ENCODE measurements at places on chromosomes 5 and 9.

DNA sequence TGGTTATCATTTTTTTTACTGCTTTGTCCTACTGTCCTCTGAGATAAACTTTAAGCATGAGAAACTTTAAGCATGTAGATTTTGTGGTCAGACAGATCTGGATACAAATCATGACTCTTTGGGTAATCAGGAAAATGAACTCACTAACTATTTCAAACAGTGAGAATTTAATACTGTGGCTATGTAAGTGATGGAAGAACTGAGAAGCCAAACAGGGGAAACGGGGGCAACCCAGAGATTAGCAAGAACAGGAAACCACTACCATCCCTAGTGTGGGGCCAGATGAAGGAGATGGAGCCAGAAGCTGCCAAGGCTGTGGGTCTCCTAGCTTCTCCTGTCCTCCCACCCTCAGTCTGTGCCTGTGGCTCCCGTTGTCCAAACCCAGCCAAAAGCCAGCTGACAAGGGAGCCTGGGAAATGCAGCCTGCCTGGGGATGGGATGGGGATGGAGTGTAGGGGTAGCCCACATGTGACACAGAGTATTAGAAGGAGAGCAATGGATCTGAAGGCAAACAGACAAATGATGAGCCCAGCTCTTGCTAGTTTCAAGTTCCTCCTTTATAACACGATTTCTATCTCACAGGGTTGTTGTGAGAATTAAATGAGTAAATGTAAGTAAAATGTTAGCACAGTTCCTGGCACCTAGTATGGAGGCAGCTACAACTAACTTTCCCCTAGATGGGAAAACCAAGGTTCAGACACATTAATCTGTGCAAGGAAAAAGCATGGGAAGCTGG lies 27.7 kb upstream of the CDC23 start:
- DNase-seq = no peak
- H3K4me3 ChIP-seq = no peak overlapping the region
- no peaks in the 10 kb centered on the region for H3K36me3 ChIP-seq

- no peak for DNase-seq
- no peak overlapping the region for H3K4me3 ChIP-seq
- H3K27ac ChIP-seq = no peak overlapping the region
- no peaks in the 10 kb centered on the region for H3K36me3 ChIP-seq
- H3K4me1 ChIP-seq = no peaks in the 10 kb centered on the region
- H3K27me3 ChIP-seq = no peaks in the 10 kb centered on the region
Observed at GRCh38 chr5:92944903-92945604, 636.0 kb downstream of the NR2F1-AS1 start.

- H3K27me3 ChIP-seq = no peaks in the 10 kb centered on the region
- no peak for DNase-seq
- no peaks in the 10 kb centered on the region for H3K4me1 ChIP-seq
- H3K4me3 ChIP-seq = no peak overlapping the region
Observed at GRCh38 chr9:130299785-130300615, 34.4 kb downstream of the HMCN2 start.

DNA sequence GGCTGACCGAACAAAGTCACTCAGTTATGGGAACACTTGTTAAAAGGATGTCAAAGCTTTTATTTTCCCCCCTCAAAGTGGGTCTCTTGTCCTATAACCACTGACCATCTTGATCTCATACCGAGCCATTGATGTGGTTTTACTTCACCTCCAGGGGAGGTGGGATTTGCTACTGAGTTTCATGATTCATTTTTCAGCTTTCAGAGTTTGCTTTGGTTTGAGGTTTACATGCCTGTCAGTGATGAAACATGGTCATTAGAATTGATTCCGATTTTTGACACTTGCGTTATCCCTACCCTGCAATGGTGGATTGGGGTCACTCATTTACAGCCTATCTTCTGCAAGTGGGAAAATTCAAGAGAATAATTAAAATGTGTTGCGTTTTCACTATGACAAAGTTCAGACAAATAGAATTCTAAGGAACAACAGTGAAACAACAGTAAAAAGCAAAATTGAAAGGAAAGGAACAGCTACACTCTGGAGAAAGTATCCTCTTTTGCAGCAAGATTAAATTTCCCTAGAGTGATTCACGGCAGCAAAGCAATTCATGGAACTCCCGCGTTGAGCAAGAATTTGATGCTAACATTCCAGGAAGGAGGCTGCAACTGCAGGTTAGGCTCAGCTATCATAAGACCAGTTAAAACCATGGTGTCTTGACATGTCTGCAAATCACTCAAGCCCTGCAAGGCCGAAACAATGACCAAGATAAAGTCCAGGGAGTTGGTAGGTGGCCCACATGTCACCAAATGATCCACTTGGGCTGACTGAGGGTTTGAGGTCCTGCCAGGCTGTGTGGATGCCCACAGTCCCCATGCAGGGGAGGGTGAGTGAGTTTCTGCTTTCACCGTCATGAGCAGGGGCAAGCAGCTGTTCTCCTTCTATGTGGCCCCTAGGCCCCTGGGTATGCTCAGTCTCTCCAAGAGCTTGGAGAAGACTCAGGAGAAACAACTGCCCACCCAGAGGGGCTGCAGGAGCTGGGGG lies 9.4 kb downstream of the GADD45G start:
- DNase-seq = no peak
- H3K4me3 ChIP-seq = no peak overlapping the region
- H3K4me1 ChIP-seq = no peaks in the 10 kb centered on the region
- H3K36me3 ChIP-seq = no peaks in the 10 kb centered on the region
